ENCODE measurements at places on chromosomes 7 and 10.

DNA sequence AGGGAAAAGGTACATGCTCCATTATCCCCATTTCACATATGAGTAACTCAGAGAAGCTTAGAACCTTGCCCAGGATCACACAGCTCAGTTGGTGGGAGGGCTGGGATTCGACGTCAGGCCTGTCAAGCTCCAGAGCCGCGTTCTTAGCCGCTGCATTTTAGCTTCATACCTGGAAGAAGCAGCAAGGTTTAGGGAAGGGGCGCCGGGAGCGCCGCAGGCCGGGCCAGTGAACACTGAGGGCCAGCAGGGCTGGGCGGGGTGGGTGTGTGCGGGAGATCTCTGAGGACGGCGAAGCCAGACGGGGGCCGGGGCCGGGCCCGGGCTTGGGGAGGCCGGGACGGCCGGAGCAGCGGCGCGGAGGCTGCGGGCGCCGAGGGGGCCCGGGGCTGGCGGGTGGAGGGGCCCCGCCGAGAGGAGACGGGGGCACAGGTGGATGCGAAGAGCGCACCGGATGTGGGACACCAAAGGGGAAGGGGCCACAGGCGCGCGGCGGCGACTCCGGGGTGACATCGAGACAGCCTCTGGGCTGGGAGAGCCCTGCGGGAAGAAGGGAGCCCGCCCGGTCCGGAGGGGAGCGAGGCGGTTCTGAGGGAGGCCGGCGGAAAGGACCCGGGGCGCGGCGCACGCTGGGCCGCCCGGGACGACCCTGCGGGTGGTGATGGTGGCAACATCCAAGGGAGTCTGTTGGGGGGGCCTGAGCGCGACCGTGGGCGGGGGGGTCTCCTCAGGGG lies 498 bp downstream of the NDST2 start:
- no peak for DNase-seq

GRCh38 chr10:131982185-131982756 lies 548 bp upstream of the BNIP3 start:
- DNase-seq = no peak

- DNase-seq = no peak
These were observed 385.5 kb downstream of the SEMA3D start for GRCh38 chr7:84801396-84801795.

DNA sequence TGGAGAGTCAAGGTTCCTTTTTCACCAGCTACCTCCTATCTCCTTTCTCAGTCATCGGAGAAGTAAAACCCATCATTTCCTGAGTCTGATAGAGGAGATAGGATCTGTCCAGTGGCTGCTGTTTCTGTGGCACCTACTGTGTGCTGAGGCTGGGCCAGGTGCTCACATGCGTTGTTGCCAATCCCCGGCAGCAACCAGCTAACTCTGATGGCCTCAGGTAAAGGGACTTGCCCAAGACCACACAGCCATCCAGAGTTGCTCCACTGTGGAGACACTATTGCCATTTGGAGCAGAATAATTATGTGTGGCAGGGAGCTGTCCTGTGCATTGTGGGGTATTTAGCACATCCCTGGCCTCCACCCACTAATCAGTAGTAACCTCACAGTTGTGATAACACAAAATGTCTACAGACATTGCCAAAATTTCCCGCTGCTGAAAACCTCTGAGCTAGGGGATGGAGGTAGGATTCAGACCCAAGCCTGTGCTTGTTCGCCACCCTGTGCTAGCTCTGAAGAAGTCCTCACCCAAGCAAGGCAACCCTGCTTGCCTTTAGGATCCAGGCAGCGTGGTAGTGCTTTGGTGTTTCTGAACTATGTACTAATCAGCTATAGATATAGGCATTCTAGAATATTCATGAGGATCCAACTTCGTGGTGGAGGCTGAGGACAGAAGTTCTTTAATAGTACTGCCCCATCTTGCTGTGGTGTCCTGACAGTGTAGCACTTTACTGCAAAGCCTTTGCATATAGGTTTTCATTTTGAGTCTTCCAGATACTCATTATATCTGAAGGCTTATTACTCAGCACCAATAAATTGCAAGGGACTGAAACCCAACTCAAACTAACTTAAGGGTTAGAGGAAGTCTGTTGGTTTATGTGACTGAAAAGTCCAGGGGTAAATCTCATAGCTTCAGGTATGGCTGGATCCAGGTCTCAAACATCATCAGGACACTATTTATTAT lies 164.6 kb downstream of the GRK5 start:
- no peak for DNase-seq

GRCh38 chr7:4189131-4189570 lies 492.9 kb upstream of the FOXK1 start:
- DNase-seq = peak; percentile 67

DNA sequence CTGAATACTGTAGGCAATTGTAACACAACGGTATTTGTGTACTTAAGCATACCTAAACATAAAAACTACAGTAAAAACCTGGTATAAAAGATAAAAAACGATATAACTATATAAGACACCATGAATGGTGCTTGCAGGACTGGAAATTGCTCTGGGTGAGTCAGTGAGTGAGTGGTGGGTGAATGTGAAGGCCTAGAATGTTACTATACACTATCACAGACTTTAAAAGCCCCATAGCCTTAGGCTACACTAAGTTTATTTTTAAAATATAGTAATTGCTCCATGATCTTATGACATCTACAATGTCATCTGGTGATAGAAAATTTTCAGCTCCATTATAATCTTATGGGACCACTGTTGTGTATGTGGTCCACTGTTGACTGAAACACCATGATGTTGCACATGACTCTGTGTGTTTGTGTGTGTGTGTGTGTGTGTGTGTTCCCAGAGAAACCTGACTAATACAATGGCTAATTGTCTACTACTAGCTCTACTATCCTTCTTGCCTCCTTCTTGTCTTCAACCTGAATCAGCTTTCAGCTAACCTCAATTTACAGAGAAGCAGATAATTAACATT lies 27.6 kb upstream of the PRPF18 start:
- no peak for DNase-seq

GRCh38 chr7:117064688-117065087 lies 111.4 kb downstream of the ST7 start:
- no peak for DNase-seq

DNA sequence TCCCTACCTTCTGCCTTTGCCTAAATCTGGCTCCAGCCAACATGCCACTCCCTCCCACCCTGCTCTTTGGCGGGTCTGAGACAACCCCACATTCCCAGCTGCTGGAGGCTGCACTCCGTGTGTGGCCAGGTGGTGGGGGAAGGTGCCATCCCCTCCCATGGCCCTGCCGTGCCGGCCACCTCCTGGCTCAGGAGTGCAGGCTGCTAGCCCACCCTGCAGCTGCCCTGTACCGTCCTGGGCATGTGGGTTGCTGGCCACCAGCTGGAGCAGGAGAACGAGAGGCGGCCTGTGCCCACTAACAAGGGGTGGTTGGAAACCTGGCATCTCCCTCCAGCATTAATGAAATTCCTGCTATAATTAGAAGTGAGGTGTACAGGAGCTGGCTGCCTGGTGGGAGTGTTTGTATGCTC lies 97.6 kb downstream of the ZMIZ1 start:
- DNase-seq = no peak

DNA sequence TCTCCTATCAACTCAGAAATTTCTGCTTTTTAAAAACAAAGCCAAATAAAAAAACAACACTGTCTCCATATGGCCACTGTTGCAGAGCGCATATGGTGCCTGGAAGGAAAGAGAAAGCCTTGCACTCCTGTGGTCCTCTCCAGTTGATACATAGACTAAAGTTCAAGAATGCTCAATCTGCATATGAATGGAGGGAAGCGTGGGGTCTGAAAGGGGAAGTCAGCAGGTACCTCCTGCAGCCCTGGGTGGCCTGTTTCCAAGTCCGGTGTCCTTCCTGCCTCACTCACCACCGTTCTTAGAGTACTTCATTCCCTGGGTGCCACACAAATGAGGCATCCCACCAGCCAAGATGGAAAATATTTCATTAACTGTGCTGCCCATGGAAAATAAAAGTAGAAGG lies 138.3 kb upstream of the PALS2 start:
- DNase-seq = no peak

- DNase-seq = peak; percentile 95
These were observed at the start of gene UPP1 for GRCh38 chr7:48089046-48090003. Gene UPP1 (plus strand): TSS chr7:48089265. CDS start chr7:48094784, 5,519 bp downstream.

DNA sequence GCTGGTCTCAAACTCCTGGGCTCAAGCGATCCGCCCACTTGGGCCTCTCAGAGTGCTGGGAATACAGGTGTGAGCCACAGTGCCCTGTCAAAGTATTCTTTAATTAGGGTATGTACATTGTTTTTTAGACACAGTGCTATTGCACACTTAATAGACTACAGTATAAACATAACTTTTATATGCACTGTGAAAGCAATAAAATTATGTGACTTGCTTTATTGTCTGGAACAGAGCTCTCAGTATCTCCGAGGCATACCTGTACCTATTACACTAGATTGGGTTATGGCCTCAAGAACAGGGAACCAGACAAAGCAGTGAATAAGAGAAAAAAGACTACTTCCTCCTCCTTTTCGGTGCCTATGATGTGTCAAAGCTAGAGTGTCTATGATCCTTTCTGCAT lies 13.1 kb downstream of the ATOH7 start:
- no peak for DNase-seq

GRCh38 chr7:35571611-35572240 lies 123.2 kb downstream of the HERPUD2 start:
- DNase-seq = no peak

- DNase-seq = no peak
These were observed 1.4 kb downstream of the CCDC136 start for GRCh38 chr7:128793181-128793547.

GRCh38 chr10:51789118-51789517 lies 89.7 kb upstream of the CSTF2T start:
- no peak for DNase-seq

GRCh38 chr10:125982260-125982948 lies 86.0 kb downstream of the FANK1 start:
- no peak for DNase-seq

- peak; percentile 97 for DNase-seq
These were observed at the start of gene BAG3 for GRCh38 chr10:119650692-119651513. Gene BAG3 (plus strand): TSS chr10:119651380. CDS start chr10:119651676, 296 bp downstream.

GRCh38 chr7:158343526-158343925 lies 244.1 kb downstream of the PTPRN2 start:
- DNase-seq = peak; percentile 34

GRCh38 chr10:117461766-117462423 lies 80.7 kb upstream of the EMX2 start:
- peak; percentile 71 for DNase-seq

- no peak for DNase-seq
These were observed 25.9 kb upstream of the DDC start for GRCh38 chr7:50591098-50591479.

- no peak for DNase-seq
These were observed 56.5 kb upstream of the ORC5 start for GRCh38 chr7:104264285-104264684.

DNA sequence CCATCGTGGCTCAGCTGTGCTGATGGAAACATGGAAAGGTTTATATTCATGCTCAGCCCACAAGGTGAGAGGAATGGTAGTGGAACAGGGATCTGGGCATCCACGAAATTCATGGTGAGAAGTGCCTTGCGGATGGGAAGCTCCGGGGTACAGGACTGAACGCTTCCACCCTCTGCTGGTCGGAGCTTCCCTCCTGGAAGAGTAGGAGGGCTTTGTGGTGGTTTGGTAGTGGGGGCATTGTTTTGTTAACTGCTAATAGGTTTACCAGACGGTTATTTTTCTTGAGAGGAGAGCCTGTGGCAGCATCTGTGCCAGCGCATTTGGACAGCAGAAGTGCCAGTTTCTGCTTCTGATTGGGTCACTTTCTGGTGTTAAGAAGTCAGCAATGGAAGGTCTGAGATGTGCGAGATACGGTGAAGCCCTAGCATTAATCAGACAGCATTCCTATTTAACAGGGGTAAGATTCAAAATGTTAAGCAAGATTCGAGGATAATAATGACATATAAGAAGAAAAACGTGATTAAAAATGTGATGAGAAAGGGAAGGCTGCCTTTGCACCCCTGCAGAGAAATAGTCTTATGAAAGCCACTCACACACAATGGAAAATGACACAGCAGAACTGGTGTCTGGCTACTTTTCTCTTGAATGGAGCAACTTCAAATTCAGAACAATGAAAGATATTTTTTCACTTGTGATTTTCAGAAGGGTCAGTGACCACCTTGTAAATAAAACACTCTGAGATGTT lies 17.7 kb downstream of the ABCA13 start:
- DNase-seq = no peak

GRCh38 chr10:7855205-7855604 lies 36.9 kb downstream of the TAF3 start:
- DNase-seq = no peak

DNA sequence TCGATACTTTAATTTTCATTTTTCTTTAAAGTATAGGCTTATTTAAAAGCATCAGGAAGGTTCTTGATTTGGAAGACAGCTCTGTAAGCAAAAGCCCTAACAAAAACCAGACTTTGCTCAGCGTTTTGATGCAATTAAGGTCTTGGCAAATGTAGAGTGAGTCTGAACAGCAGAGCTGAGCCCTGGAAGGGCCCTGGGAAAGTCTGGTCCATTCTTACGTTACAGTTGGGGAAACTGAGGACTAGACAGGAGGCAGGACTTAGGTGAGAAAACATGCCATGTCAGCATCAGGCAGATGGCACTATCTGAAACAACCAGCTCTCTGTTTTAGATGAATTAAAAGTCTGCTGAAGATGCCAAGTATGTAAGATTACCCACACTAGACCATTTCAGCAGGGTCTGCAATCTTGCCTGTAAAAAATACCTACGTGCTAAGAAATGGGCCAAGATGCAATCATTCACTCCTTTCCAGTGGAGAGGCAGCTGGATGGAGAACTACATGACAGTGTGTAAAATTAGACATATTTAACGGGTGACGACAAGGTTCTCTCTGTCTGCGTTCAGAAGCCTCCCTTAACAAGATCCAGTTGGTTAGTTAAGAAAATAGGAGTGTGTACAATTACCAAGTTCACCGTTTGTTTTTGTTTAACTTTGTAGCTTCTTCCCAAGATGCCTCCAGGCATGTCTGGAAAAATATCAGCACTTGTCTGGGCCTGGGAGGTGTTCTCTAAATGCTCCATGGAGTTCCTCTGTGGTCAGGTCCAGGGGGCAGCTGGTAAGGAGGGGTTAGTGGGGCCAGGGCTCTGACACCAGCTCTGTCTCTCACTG lies 502.3 kb upstream of the ZMIZ1 start:
- DNase-seq = no peak

GRCh38 chr7:96299496-96299895 lies 22.4 kb downstream of the SLC25A13 start:
- DNase-seq = no peak

GRCh38 chr10:105094048-105094447 lies 453.0 kb downstream of the SORCS3 start:
- no peak for DNase-seq

- no peak for DNase-seq
These were observed 2.3 kb downstream of the PPIA start for GRCh38 chr7:44798649-44799305.

GRCh38 chr10:98425511-98426352 lies 10.8 kb upstream of the PYROXD2 start:
- peak; percentile 57 for DNase-seq

- DNase-seq = no peak
These were observed 18.1 kb downstream of the LRMDA start for GRCh38 chr10:75449382-75450074.

Data from right atrium auricular region (tissue), 2 donors.